ENCODE measurements at places on chromosomes 16 and 17.
A peak's percentile ranks its signal among the peaks of the same experiment; 100 is the strongest.

DNA sequence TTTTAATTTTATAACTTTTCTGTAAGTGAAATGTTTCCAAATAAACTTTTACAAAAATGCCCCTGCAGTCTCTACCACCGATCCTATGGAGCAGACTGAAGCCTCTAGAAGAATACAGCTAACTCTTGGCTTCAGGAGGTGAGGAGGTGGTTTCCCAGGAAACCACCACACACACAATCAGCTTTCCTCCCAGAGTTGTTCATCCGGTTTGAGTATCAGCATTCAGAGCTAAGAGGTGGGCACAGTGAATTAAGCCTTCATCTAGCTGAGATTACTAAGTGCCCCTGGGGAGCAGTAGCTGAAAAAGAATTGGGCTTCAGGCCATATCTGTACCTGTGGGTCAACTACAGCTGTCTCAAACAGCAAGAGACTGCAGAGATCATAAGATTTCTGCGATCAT, 139.7 kb downstream of the AATF start:
- DNase-seq: peak; percentile 68

- DNase-seq: no peak
These were observed 24.0 kb downstream of the MMP15 start for GRCh38 chr16:58049232-58050185.

GRCh38 chr16:14678748-14679497, 15.2 kb downstream of the PLA2G10 start:
- no peak for DNase-seq

- peak; percentile 68 for DNase-seq
These were observed 3.4 kb downstream of the SLC38A10 start for GRCh38 chr17:81291662-81292061.

GRCh38 chr17:75878174-75878998, at the start of gene TRIM47:
Gene TRIM47 (minus strand): TSS chr17:75878581. CDS start chr17:75878548, 33 bp downstream.
- DNase-seq: peak; percentile 92

GRCh38 chr17:869567-870525, 87.7 kb downstream of the MRM3 start:
- DNase-seq: no peak

GRCh38 chr17:81230043-81230820, 7.5 kb upstream of the CEP131 start:
- DNase-seq: no peak

DNA sequence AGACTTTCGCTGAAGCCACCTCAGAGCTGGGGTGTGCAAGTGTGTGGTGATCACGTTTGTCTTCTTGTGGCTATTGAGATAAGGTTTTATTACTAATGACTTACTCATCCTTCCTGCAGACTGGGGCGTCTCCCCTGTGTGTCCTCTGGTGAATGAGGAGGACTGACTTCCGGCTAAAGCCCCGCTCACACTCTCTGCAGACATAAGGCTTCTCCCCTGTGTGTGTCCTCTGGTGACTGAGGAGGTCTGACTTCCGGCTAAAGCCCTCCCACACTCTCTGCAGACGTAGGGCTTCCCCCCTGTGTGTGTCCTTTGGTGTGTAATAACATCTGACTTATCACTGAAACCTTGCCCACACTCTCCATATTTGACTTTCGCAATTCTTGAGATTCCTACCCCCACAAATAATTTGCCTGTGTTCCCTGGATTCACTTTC, 19.4 kb downstream of the PRDM7 start:
- DNase-seq: no peak

DNA sequence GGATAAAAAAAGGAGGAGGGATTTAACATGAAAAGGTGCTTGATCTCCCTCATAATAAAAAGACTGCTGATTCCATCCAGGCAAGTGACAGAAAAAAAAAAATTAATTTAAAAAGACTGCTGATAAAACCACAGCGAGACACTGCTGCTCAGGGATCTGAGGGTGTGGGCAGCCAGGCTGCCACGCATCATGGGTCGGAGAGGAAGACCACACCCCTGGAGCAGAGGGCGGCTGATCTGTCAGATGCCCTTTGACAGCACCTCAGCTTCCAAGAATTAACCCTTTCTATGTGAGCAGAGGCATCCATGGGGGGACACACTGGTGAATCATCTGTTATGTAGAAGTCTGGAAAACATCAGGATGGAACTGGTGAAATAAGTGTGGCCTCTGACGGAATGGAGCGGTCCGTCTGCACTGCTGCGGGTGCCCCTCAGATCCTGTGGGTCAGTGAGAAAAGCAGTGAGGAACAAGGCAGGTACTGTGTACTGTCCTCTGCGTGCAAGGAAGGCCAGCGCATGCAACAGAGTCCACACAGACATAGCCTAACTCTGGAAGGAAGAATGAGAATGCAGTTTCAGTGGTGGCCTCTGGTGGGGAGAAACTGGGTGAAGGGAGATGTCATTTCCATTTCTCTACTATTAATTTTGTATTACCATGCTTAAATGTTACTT, 19.8 kb downstream of the MAPT start:
- DNase-seq: no peak

DNA sequence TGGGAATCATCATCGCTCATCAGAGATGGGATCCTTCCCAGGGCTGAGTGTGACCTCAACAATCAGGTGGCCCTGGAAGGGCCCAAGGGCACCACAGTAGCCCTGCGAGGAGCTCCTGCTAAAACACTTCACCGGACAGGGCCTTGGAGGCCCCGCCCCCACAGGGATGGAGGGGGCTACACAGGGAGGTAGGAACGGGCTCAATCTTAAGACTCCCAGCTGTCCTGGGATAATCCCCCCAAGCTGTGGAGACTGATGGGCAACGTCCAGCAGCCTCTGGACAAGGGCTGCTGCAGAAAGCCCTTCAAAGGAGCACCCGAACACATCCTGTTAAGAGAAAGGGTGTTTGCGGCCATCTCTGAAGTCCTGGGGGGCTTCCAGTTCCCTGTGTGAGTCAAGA, 60.4 kb downstream of the ZNF423 start:
- DNase-seq: no peak

GRCh38 chr17:17805575-17805974, 31.2 kb downstream of the SREBF1 start:
- no peak for DNase-seq
